IMR-90 (cell line): ENCODE measurements at places on chromosomes 12 and 14.

DNA sequence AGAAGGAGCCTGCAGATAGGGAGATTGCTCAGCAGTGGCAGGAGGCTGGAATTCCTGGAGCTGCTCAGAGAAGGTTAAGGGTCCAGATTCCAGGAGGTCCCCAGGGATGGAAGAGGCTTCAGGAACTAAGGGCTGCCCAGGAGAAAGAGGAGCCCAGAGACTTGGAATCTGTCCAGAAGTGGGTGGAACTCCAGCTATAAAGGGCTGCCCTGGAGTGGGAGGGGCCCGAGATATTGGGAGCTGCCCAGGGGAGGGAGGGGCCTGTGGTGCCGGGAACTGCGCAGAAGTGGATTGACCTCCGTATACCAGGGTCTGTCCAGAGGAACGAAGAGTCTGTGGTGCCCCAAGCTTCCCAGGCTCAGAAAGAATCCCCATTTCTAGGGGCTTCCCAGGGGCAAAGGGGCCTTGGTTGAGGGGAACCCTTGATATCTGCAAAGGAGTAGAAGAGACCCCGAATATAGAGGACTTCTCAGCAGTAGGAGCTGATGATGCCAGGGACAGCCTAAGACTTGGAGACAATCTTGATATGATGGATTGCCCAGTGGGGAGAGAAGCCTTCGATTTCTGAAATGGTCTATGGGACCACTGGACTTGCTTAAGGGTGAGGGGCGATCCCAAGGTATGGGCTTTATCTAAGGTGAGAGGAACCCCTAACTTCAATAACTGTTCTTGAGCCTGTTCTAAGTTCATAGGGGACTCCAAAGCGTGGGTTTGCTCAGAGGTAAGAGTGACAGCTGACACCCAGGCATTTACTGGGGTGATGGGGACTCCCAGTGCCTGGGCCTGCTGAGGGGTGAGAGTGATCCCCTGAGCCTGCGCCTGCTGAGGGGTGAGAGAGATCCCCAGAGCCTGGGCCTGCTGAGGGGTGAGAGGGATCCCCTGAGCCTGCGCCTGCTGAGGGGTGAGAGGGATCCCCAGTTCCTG, 45.0 kb downstream of the FAM186A start:
- no peak for DNase-seq

- DNase-seq: peak; percentile 54
These were observed 41.3 kb downstream of the MED13L start for GRCh38 chr12:116236148-116236731.

GRCh38 chr12:66144791-66145754, 14.5 kb upstream of the LLPH start:
- peak; percentile 75 for DNase-seq

DNA sequence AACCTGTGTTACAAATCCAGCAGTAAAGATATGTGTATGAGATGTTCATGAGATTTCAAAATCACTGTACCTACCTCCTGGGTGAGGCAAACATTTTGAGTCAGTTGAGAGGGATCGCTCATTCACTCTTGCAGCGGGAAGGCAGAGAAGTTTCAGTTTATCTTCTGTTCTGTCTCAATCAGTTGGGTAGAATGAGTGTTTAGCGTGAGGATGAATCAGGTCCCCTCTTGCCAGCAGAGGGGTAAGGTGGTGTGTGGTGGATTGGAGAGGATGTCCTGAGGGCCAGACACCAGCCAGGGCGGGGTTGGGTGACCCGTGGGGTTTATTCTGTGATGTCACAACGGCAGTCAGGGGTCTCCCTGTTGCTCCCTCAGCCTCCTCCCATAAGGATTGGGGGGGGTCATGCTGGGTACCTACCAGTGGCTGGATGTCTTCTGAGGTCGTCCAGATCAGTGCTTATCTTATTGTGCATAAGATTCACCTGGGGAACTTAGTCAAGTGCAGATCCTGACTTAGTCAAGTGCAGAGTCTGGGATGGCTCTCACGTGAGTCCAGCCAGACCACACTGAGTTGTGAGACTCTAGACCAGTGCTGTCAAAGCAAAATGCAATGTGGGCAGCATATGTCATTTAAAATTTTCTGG, at the start of gene GSG1:
GSG1 (minus strand) TSS at position 277 of the 643 bp plus-strand sequence; CDS start at position 122, 155 bp downstream.
- peak; percentile 44 for DNase-seq

DNA sequence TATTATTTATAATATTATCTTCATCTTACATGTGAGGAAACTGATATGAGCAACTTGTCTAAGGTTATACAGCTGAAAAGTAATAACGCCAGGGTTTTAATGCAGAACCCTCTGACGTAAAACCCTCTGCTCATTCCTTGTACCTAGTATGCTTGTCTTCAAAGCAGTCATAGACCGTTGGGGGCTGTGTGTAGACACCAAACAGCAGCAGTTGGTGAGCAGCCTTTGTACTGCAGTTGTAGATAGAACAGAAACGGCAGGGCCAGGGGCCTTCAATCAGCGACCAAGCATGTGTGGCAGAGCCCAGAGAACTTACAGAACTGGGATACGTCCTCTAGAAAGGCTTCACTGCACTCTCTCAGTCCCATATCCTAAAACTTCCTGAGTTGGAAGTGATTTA, 28.1 kb downstream of the EVL start:
- no peak for DNase-seq

- peak; percentile 74 for DNase-seq
These were observed 32.4 kb downstream of the AK7 start for GRCh38 chr14:96424109-96424989.

DNA sequence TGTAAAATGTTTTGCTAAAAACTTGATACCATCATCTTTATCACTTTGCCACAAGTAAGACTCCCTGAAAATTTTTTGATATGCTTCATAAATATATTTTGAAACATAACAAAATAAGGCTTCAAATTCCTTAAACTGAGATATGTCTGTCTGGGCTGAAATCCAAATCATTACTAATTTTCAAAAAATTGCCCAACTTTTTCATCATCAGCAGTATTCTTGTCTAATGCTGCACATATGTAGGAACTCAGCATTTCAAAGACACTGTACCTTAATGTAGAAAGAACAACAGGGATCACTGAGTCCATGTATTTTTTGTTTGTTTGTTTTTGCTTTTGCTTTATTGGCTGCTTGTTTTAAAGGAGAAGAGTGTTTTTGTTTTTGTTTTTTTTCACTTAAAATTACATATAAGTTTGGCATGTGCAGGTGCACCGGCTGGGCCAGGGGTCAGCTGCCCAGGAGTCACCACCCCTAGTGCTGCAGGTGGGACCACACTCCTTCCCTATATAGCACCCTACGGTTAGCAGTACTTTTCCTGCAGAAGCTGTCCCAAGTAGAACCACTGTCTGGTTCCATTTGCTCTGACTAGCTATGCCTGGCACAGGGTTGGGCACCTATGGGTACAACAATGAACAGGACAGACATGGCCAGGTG, 231.2 kb downstream of the PIK3C2G start:
- peak; percentile 72 for DNase-seq

- DNase-seq: peak; percentile 19
These were observed 3.1 kb downstream of the YAF2 start for GRCh38 chr12:42234970-42235369.

- no peak for DNase-seq
These were observed 10.7 kb upstream of the HSP90AA1 start for GRCh38 chr14:102097441-102098135.

- no peak for DNase-seq
These were observed 100.8 kb downstream of the TAOK3 start for GRCh38 chr12:118271770-118272417.

DNA sequence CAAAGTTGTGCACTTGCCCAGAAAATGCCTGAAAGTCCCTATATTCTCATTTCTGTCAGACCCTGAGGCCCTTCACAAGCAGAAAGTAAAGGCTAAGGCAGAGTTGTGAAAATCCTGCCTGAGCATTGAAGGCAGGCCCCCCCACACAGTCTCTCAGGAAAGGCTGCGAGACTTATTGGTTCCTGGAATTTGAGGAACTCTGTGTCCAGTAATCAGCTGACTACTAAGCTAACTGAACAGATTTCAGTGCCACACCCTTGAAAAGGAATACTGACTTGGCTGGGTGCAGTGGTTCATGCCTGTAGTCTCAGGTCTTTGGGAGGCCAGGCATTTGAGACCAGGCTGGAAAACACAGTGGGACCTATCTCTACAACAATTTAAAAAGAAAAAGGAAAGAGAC, 21.1 kb upstream of the PPP2R5E start:
- no peak for DNase-seq

DNA sequence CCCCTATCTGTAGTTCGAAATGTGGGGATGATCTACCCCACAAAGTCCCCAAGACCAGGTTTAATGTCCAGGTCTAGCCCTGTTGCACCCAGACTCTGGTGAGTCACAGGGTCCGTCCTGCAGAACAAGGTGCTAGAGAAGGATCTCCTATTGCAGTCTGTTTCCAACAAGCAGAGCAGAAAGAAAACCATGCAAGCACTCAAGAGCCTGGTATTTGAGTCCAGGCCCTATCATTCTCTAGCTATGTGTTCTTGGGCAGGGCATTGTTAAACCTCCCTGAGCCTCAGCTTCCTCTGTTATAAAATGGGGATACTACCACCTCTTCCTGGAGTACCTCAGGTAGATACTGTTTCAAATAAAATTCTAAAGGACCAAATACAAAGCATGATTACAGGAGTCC, 24.4 kb downstream of the MAP3K9 start:
- no peak for DNase-seq

DNA sequence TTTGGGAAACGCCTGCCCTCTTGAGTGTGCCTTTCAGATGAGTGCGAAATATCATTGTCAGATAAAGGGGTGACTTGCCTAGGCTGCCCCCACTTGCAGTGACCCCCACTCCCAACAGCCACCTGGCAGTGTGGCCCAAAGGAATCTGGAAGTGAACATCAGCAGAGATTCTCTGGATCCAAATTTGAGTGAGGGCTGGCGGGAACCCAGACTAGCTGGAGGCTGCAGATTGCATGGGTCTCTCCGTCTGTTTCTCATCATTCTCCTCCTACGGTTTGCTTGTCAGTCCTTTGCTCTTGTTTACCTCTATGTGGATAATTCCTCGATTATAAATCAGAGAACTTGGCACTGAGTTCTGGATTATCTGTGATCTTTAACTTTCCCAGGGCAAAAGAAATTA, 280.8 kb downstream of the ZFP36L1 start:
- DNase-seq: peak; percentile 72

DNA sequence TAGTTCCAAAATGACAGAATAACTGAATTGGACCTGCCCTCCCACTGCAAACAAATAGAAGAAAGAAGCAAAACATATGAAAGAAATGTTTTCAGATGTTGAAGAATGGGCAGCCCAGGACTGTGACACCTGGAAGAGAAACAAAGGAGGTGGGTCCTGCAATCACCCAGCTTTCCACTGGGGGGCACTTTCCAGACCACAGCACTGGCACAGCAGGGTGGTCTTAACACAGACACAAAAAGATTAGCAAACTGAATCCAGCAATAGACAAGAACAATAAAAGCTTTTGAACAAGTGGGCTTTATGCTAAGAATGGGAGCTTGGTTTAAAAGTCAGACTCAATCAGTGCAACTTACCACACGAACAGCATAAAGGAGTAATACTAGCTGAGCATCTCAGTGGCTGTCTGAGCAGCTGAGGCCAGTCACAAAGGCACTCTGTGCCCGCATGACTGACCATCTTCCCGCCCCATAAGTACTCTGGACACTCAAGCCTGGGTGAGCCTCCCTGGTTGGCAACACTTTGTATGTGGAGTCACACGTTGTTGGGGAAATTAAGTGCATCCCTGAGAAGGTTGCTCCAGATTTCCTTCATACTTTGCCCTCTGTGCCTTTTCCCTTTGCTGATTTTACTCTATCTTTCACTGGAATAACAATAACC, 27.7 kb downstream of the JKAMP start:
- DNase-seq: no peak

DNA sequence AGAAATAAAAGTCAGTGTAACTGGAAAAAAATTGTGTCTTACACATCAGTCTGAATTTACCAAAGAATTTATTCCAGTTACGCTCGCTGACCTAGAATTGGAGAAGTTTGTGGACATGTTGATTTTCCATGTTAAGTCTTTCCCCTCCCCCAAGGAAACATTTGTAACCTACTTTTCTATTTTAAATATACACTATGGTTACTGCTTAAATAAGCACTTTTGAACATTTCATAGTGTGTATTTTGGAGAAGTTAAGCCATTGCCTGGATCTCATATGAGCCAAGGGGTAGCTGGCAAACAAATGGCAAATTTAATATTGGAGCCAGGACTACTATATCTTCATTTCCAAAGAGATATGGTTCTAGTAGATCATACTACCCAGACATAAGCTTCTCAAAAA, 42.9 kb upstream of the NT5DC3 start:
- DNase-seq: no peak

GRCh38 chr12:112828541-112828940, 37.0 kb downstream of the RPH3A start:
- DNase-seq: no peak

- DNase-seq: no peak
These were observed 40.8 kb downstream of the CCDC92 start for GRCh38 chr12:123931686-123932321.

- DNase-seq: no peak
These were observed 2.3 kb downstream of the ARF3 start for GRCh38 chr12:48954841-48955501.

- DNase-seq: no peak
These were observed 482.9 kb downstream of the EGLN3 start for GRCh38 chr14:33467971-33468370.

GRCh38 chr12:25598956-25599355, 45.9 kb upstream of the LMNTD1 start:
- DNase-seq: no peak

DNA sequence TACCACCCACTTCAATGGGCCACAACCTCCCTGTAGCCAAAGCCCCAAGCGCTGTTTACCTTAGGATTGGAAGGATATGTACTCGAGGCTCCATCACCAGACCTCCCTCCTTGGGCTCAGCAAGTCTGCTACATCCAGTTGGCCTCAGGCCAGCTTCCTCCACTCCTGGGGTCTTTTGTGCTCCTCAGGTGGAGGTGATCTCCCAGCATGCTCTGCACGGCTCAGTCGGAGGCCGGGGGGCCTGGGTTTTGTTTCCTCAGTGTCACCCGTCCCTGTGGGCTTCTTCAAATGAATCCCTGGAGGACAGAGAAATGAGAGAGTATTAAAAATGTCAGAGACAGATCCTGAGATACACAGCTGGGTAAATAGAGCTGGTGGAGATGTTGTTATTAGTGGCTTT, 723.1 kb upstream of the TBX3 start:
- DNase-seq: no peak

DNA sequence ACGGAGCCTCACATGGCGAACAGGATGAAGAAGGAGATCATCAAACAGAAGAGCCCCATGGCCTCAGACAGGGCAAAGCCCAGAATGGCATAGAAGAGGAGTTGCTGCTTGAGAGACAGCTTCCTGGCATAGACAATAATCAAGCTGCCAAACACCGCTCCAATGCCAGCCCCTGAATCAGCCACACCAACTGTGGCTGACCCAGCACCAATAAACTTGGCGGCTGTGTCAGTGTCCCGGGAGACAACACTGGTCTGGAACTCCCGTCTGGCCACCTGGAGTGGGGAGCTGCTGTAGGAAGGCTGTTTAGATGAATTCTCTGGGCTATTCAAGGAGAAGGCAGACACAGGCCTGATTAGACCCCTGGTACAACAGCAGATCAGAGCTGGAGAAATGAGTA, 100.1 kb downstream of the HEATR5A start:
- no peak for DNase-seq
